ENCODE measurements at places on chromosomes 1 and 21.
A peak's percentile ranks its signal among the peaks of the same experiment; 100 is the strongest.

GRCh38 chr1:115036814-115037507 lies 7.3 kb downstream of the TSHB start:
- no peak for DNase-seq

GRCh38 chr1:17881761-17882160 lies 126.6 kb downstream of the ACTL8 start:
- DNase-seq = peak; percentile 31

- no peak for DNase-seq
Measured at GRCh38 chr1:241635556-241636152, 4.5 kb downstream of the CHML start.

GRCh38 chr1:34762474-34763141 lies 3.1 kb downstream of the GJB4 start:
- DNase-seq = no peak

DNA sequence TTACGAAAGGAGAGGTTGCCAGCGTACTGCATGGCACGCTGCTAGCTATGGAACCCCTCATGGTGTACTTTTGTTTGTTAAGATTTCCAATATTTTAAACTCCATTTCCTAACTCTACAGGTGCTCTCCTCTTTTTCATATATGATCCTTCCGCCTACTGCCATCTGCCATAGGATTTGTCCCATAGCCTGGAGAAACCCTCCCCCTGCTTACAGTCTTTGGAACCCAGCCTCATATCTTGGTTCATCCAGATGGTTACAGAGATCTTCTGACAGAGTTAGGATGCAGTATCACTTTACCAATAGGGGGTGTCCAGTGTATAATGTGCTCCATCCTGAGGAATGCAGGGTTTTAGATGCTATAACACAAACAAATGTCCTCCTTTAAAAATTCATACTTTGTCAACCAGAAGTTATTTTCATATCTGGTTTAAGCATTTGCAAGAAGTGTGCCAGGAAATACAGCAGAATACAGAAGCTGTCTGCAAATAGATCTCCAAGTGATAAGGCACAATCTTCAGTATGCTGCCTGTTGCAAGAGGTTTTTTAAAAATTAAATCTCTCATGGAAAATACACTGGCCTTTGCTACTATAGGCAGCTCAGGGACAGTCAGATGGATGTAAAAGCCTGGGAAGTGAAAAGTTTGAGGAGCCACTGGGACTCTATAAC lies 377.8 kb downstream of the KCNH1 start:
- DNase-seq = peak; percentile 95

DNA sequence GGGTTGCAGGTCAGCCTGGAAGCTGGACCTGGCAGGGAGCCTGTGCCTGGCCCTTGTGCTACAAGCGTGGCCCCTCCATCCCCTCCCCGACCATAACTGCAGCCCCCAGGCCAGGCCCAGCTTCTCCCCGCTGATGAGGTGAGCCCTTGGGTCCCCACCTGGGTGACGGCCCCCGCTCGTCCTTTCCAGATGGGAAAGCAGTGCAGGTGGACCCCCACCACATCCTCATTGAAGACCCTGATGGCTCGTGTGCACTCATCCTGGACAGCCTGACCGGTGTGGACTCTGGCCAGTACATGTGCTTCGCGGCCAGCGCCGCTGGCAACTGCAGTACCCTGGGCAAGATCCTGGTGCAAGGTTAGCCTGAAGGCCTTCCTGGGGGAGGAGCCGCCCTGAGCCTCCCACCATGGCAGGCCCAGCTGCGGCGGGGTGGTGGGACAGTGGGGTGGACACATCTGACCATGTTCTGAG lies 56.9 kb downstream of the TRIM11 start:
- DNase-seq = no peak

DNA sequence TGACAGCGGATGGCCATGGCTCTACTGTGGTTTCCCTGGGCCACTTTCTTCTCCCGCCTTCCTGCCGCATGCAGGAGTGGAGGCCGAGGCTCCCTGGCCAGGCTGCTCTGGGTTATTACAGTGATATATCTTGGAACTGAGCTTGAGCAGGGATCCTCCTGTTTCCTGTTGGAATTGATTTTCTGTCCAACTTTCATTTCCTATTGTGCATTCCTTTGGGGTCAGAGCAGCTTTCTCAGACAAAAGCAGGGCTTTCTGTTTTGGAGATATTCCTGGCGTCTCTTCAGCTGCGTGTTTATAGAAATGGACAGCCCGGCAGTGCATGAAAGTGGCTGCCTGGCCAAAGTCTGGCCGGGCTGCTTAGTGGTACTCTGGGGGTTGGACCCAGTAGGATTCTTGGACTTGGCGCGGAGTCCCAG lies 146.4 kb downstream of the KIF26B start:
- no peak for DNase-seq

DNA sequence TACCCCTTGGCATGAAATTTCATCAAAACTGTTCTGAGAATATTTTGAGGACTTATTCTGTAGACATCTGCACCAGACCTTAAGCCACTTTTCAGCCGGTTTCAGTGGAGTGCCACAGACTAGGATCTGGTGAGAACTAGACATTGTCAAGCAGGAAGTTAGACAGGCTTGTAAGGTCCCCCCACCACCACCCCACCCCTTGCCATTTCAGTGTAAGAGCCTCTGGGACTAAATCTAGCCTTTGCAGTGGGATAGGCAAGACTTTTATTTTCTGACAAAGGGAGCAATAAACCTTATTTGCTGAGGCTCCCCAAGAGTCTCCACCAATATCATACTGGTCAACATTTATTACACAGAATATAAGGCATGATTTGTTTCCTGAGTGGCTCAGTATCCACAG lies 77.9 kb upstream of the EXO1 start:
- no peak for DNase-seq

DNA sequence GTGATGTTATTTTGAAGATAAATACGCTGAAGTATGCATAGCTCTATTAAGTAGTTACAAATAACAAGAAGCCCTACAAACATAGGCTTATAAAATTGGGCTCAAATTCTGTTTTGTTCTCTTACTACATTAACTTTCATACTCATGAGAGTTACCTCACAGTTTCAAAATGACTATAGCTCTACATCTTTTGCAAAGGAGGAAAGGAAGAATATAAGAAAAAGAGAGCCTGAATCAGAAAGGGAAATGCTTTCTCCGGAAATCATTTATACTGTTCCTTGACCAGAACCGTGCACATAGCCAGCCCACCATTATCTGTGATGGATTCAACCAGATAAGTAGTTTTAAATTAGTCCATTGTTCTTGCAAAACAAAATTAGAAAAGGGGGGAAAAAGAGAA lies 1252.1 kb downstream of the NCAM2 start:
- no peak for DNase-seq

All from DMS 273 treated with DMSO at 0.1 percent for 48 hours (cell line).